ACHN (cell line): ENCODE measurements at places on chromosomes 6 and 20.

GRCh38 chr6:108337721-108338120, 42.9 kb downstream of the AFG1L start:
- no peak for DNase-seq

GRCh38 chr6:14286144-14286543, 168.6 kb downstream of the CD83 start:
- no peak for DNase-seq

DNA sequence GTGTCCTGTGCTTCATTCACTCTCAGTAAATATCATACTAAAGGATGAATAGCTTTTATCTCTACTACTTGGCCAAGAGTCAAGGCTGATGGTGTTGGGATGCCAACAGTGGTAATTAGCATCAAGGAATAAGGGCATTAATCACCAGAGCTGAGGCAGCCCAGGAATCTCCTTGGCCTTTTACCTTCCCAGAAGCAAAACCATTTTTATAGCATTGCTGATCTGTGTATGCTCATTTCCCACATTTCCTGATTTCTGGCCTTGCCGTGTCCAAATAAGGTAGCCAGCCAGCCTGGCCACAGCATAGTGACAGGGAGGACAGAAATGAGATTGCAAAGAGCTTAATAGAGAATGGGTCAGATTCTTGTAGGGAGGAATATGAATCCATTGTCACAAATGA, 76.7 kb upstream of the FOXO3 start:
- DNase-seq, result no peak

GRCh38 chr6:111610548-111611172, 5.0 kb upstream of the TRAF3IP2 start:
- no peak for DNase-seq

GRCh38 chr6:143828572-143828971, 14.6 kb upstream of the LTV1 start:
- no peak for DNase-seq

DNA sequence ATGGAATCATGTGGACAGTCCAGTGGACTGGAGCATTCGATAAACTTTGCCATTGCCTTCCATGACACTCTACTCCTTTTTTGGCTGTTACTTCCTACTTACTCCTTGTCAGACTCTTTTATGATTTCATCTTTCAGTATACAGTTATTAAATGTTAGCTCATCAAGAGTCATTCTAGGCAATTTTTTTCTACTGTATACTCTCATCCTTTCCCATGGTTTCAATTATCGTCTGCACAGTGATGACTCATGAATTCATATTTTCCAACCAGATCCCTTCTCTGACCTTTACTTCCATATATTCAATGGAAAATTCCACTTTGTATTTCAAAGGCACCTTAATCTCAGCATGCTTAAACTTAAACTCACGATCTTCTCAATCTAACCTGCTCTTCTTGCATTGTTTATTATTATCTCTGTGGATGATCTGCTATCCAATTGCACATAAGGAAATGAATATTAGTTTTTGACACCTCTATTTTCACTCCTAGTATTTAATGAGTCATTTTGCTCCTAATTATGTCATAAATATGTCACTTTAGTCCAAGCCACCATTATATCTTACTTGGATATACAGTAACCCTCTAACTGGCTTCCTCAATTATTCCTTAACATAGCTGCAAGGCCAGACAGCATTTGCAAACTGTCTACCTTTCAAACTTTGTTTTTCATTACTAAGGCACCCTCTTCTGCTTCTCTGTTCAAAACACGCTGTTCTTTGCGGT, 427.5 kb downstream of the PHF3 start:
- no peak for DNase-seq

- no peak for DNase-seq
These were observed 78.1 kb downstream of the FIG4 start for GRCh38 chr6:109769213-109769612.
